ENCODE measurements at places on chromosomes 4 and X.

DNA sequence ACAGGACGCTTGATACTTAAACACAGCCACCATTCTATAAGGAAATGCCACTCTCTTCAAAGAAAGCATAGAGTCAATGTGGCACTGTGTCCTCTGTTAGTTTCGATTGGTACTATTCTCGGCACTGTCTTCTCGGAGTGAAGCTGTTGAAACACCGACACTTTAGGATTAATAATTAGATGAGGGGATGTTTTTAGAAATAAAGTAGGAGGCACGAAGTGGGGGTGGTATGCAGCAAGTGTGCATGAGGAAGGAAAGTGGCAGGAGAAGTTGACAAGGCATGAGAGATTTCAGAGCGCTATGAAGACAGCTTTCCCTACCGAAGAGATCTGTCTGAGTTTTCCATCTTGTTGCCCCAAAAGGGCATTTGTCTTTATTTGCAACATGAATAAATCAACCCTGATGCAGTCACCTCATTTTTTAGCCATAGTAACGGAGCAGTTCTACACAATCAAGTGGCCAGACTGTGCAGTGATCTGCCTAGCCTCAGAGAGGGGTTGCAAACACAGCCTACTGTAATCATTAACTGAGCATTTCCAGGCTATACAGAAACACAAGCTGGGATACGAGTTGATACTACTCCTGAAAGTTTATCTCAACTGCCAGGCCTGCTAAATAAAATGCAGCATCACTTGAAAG lies 8.3 kb downstream of the GPRIN3 start:
- no peak for DNase-seq

DNA sequence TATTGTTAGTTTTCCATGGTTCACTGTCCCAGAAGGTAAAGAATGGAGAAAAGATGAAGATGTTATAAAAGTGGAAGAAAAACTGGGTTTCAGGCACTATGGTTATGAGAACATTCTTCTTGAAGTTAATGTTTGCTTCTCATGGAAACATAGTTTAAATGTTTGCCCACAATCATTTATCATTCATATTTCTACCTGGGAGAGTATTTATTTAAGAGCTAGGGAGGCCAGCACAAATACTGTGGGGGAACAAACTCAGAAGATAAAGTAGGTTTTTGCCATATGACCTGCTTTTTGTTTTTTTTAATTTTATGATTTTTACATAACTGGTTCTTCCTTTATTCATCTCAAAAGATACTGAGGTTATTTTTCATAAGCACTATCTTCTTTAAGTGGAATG lies 96.8 kb downstream of the GC start:
- no peak for DNase-seq

DNA sequence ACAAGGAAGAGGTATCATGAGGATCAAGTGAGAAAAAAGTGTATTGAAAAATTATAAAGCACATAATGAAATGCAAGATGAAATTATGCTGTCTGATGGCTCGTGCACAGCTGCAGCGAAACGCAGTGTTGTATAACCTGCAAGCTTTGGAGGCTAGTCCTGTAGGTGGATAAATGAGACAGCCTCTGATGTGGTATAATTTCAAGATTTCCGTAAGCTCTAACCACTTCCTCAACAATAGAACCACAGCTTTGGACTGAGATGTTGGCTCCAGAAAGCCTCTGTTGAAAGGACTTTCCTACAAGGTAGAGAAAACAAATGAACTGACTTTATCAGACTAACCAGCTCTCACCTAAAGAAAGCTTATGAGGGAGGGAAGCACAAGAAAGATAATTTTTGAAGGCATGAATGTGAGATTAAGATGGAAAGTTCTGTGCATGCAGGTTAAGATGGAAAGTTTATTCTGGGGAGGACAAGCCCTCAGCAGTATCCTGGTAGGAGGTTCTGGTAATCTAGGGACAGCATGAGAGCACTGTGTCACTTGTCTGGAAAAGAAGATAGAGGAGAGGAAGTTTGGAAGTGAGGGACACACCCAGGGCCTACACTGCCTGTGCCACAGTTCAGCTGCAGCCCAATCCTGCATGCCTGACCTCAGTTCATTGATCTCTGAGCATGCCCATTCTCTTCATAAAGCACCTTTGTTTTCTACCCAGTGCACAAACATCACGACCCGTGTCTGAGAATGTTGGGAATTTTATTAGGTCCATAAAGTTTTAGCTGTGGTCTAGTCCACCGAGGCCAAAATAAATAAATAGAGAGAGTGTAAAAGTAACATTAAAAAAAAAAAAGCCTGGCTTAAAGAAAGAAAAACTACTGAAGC lies 161.5 kb upstream of the SFRP2 start:
- no peak for DNase-seq

- DNase-seq = peak; percentile 66
Measured at GRCh38 chr4:159487284-159487747, 384.4 kb downstream of the RAPGEF2 start.
